ENCODE measurements at places on chromosomes 6 and 20. TPM values are rescaled to one million over a fixed set of nuclear protein-coding genes. Genes with fewer than 3 reads are reported as not detected.

The NKAIN4 gene
- 1.1 TPM for total RNA-seq

DNA sequence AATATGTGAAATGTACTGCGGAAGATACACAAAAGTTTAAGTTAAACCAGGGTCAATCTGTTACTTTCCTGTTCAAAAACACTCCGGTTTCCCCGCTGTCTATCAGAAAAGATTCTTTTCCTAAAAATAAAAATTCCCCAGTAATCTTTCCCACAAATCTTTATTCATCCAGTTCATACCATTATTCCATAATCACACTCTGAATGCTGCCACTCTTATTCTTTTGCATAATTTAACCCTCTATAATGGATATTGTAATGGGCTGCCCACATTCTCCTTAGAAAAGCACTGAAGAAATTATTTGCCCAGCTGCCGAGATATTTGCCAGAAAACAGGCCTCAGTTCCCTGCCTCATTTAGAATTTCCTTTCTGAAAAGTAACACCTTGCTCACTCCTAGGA lies 68.6 kb downstream of the EPHA7 start:
- no peak for DNase-seq

The HCK gene
- 10.2 TPM for total RNA-seq

DNA sequence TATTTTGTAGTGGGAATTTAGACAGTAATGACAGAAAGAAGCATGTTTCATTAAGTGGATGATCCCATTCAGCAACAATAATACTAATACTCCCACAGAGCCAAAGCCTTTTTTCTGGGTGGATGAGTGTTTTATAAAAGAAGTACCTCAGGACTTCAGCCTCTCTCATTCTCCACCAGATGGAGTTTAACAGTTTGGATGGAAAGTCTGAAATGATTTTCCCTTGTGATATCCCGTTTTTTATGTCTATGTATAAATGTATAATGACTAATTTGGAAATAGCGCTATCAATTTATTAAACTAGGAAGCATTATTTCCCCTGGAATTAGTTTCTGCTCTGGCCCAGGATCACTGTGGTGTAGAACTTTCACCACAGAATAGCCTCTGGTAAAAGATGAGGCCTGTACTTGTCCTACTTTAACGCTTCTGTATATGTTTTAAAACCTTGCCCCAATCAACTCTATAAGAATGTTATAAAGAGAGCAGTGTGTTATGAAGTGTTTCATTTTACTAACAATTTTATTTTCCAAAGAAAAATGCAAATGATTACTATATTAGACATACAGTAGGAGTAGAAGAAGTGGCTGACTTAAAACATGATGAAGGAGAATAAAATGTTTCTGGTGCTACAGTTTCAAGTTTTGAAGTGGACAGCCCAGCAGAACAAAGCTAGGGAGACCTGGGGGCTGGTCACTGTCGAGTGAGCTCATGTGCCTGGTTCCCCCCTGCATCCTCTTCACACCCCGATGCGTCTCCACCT lies 135.6 kb downstream of the HIVEP1 start:
- no peak for DNase-seq

GRCh38 chr6:156827382-156827781 lies 50.2 kb downstream of the ARID1B start:
- no peak for DNase-seq

GRCh38 chr6:14966906-14967711 lies 278.8 kb upstream of the JARID2 start:
- no peak for DNase-seq

DNA sequence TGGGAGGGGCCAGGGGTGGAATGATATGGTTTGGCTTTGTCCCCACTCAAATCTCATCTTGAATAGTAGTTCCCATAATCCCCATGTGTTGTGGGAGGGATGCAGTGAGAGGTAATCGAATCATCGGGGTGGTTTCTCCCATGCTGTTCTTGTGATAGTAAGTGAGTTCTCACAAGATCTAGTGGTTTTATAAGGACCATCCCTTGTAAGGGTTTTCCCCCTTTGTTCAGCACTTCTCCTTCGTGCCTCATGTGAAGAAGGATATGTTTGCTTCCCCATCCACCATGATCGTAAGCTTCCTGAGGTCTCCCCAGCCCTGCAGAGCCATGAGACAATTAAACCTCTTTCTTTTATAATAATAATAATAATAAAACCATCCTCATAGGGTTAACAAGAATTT lies 88.8 kb upstream of the PRND start:
- no peak for DNase-seq

GRCh38 chr20:34571753-34572152 lies 13.2 kb downstream of the MAP1LC3A start:
- DNase-seq, result no peak

The DDRGK1 gene
- total RNA-seq, result 91.9 TPM

- DNase-seq, result no peak
Measured at GRCh38 chr20:22586645-22587310, 2.4 kb upstream of the FOXA2 start.
